ENCODE measurements at places on chromosomes 5 and 9.

DNA sequence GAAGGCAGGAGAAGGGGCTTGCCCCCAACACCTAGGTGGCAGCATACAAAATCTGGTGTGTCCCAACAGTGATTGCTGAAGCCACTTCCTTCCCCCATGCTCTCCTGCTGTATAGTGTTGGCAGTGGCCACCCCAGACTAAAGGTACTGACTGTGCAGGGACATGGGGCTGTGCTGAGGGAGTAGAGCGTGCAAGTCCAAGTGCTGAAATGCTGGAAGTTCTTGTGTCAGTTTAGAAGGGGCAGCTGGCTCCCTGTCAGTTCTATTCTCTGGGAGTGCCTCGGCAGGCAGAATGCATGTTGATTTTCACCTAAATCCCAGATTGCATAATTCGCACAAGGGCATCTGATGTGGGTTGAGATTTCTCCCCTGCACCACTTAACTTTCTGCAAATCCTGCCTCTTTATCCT lies 68.6 kb downstream of the GDNF start:
- no peak for DNase-seq

GRCh38 chr9:13063880-13064459 lies 215.5 kb downstream of the MPDZ start:
- DNase-seq: no peak

DNA sequence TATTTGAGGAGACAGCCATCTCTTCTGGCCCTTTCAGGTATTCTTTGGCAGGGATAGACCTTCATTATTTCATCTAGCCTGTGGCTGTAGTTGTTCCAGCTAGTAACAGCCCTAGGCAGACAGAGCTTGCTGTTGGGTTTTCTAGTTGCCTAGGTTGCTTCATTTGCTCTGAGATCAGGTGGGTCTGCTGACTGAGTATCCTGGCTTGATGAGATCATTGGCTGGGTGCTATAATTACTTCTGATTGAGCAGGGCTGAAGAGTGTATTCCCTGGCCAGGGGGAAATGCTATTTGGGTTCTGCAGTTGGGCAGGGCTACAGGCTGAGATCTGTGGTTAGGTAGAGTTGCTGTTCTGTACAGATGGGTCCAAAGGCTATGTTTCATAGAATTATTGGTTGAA lies 456.1 kb downstream of the PSAT1 start:
- no peak for DNase-seq

- DNase-seq: no peak
These were observed 14.3 kb upstream of the OLFM1 start for GRCh38 chr9:135073081-135073740.

- no peak for DNase-seq
These were observed 199.7 kb downstream of the ROR2 start for GRCh38 chr9:91750343-91750742.

DNA sequence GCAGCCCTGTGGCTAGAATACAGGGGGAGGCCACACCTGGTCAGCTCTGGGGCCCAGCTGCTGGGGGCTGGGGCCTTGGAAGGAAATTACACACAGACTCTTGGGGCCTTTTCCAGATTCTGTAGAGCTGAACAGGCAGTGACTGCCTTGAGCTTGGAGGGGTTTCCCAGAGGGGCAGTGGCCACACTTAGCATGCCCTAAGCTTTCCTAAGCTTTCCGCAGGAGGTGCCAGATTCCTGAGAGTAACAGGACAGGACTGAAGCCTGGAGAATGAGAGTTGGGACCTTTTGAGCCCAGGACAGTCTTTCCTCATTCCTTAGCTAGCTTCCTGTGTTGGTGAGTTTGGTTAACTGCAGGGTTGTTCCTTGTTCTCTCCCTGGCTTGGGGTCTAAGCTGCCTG lies 1.4 kb downstream of the TBC1D13 start:
- no peak for DNase-seq

- DNase-seq: no peak
These were observed 63.2 kb downstream of the ERCC6L2 start for GRCh38 chr9:95938724-95939123.

- DNase-seq: no peak
These were observed 78.7 kb downstream of the CRB2 start for GRCh38 chr9:123434619-123435240.

DNA sequence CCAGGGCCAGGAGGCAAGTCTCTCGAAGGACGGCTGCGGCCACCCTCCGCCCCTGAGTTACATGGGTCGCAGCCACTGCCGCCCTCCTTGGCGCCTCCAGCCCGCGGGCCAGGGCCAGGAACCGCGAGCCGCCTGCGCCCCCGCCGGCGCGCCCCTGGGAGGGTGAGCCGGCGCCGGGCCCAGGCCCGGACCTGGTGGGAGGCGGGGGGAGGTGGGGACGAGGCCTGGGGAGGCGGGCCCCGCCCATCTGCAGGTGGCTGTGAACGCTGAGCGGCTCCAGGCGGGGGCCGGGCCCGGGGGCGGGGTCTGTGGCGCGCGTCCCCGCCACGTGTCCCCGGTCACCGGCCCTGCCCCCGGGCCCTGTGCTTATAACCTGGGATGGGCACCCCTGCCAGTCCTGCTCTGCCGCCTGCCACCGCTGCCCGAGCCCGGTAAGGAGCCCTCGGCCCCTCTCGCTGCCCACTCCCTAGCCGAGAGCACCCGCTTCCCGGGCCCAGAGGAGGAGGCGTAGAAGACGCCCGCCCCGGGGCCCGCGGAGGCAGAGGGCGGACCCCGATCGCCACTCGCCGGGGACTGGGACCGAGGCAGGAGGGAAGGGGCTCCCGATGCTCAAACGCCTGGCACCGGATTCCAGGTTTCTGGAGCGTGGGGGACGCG lies at the start of gene ASS1:
Gene ASS1 (plus strand): TSS at position 397 of the 657 bp plus-strand sequence. CDS start 7,268 bp downstream, outside the sequence.
- DNase-seq: no peak

Measured in C1 segment of cervical spinal cord (tissue), 14 donors.